ENCODE measurements at places on chromosomes 6 and 20. TPM values are rescaled to one million over a fixed set of nuclear protein-coding genes. Genes with fewer than 3 reads are reported as not detected.

The PRPH2 gene
- total RNA-seq, result not detected

The EMILIN3 gene
- total RNA-seq, result 7.5 TPM

The PRSS16 gene
- total RNA-seq, result 0.57 TPM

The SLC35D3 gene
- total RNA-seq, result not detected

The PPP1R16B gene
- 0.57 TPM for total RNA-seq

GRCh38 chr20:18272451-18272850, 15.9 kb upstream of the ZNF133 start:
- DNase-seq, result no peak

GRCh38 chr20:25059866-25060465, 2.0 kb upstream of the ACSS1 start:
- no peak for DNase-seq

GRCh38 chr6:110476046-110476849, at the start of gene SLC22A16:
Gene SLC22A16, minus strand, starts transcription at chr6:110476613. Its CDS starts 39 bp downstream, at chr6:110476574.
- DNase-seq, result no peak

- DNase-seq, result no peak
Measured at GRCh38 chr6:41280381-41281057, 6.0 kb downstream of the TREM1 start.

All from neural crest cell (in vitro differentiated cells).